ENCODE measurements at places on chromosomes 11 and 22.

GRCh38 chr11:17560281-17561110, 13.4 kb downstream of the OTOG start:
- no peak for DNase-seq

DNA sequence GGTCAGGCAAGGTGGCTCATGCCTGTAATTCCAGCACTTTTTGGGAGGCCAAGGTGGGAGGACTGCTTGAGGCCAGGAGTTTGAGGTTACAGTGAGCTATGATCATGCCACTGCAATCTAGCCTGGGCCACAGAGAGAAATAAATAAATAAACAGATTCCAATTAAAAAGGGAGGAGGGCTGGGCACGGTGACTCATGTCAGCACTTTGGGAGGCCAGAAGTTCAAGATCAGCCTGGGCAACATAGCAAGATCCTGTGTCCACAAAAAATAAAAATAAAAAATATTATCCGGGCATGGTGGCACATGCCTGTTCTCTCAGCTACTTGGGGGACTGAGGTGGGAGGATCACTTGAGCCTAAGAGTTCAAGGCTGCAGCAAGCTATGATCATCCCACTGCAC, 7.5 kb downstream of the CYB561A3 start:
- no peak for DNase-seq

DNA sequence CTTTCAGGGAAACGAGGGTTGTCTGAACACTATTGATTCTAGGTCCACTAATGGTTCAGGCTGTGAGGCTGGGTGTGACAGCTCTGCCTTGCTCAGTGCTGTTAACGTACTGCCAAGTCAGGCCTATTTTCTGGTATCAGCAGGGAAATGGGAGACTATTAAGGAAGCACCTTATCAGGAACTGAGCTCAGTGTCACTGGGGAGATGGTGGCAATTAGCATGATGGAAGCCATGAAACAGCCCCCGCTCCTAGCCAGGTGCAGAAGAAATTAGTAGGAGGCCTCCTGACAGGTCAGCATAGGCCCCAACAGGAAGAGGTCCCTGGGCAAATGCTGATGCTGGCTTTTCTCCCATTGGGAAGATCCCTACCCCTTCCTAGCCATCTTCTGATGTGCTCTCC, 42.6 kb upstream of the LMO2 start:
- no peak for DNase-seq

DNA sequence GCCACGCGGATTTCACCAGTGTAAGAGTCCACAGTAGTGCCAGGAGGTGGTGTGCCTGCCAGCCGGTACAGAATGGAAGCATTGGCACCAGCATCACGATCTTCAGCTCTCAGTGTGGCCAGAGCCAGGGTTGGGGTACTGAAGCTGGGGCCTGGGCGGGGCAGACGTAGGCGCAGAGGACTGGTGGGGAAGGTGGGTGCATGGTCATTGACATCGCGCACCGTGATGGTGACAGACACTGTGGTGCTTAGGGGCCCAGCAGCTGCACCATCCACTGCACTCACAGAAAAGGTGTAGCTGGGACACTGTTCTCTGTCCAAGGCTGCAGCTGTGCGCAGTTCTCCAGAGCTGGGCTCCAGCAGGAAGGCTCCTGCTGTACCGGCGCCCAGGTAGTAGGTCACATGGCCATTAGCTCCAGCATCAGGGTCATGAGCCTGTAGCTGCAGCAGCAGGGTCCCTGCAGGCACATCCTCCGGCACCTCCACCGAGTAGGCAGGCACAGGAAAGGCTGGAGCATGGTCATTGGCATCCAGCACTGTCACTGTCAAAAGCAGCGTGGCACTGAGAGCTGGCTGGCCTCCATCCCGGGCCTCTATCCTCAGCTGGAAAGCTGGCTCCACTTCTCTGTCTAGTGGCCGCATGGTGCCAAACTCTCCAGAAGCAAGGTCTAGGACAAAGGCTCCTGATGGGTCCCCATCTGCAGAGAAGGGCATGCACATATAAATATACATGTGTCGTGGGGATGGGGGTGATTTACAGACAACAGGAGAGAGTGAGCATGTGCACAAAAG, 7.9 kb upstream of the TPP1 start:
- DNase-seq, result no peak
